ENCODE measurements at places on chromosomes 7 and 10. TPM values are rescaled to one million over a fixed set of nuclear protein-coding genes. Genes with fewer than 3 reads are reported as not detected.

- DNase-seq, result no peak
Observed at GRCh38 chr10:24541239-24541753, 182.4 kb downstream of the ARHGAP21 start.

DNA sequence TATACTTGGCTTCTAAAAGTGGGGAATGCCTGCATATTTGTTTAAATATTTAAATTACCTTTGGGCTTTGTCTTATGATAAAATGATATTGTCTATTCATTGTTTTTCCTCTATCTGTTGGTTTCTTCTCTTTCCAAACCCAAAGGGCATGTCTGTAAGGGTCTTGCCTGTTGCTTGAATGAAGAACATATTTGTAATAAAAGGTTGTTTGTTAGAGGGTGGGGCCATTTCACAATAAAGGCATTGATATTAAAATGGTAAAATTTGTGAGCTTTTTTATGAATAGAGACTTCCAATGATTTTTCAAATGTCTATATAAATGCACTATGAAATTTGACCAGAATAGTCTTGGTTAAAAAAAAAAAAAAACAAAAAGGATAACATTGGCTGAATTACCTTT, 105.2 kb downstream of the DKK1 start:
- no peak for DNase-seq

DNA sequence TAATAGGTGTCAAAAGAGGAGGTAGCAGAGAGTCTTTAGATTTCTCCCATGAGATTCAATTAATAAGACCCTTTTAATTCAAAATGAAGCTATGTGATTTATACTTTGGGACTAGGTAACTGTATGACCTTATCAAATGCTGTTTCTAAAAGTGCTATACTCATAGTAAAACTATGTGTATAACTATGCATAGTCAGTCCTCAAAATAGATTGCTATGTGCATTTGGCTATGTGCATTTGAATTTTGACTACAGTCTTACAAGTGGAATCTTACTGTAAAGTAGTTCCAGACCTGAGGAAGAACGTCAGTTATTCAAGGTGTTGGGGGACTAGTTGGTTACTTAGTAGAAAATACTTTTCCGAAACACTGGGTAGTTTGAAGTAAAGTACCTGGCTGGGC, 36.9 kb downstream of the ADD3 start:
- no peak for DNase-seq

GRCh38 chr7:53600296-53600695, 564.9 kb downstream of the POM121L12 start:
- no peak for DNase-seq

- DNase-seq, result no peak
Observed at GRCh38 chr7:130903358-130903974, 169.5 kb upstream of the KLF14 start.

- DNase-seq, result no peak
Observed at GRCh38 chr7:47262881-47263280, 319.0 kb downstream of the TNS3 start.

Gene SORBS1
- total RNA-seq, result 50.4 TPM

Gene PTPN12
- 34.9 TPM for total RNA-seq

Gene VSTM4
- 39.5 TPM for total RNA-seq
